ENCODE measurements at places on chromosomes 12 and 14. TPM values are rescaled to one million over a fixed set of nuclear protein-coding genes. Genes with fewer than 3 reads are reported as not detected.

TUNAR gene
- total RNA-seq = not detected

CCDC198 gene
- not detected for total RNA-seq

KLRG1 gene
- 6.9 TPM for total RNA-seq

PLEKHD1 gene
- 0.14 TPM for total RNA-seq

CPM gene
- 6.3 TPM for total RNA-seq

SERPINA9 gene
- not detected for total RNA-seq

TAS2R19 gene
- 0.38 TPM for total RNA-seq

TTC6 gene
- not detected for total RNA-seq

CLEC4C gene
- total RNA-seq = not detected

CFAP54 gene
- 0.16 TPM for total RNA-seq
